Stimulated activated CD4-positive, alpha-beta T cell treated with anti-CD3 and anti-CD28 coated beads, Interleukin-15, amount 100 ng/mL, for 1 hour (primary cell): ENCODE measurements at places on chromosomes 12 and 14.

GRCh38 chr12:53674977-53675700, 744 bp downstream of the ATP5MC2 start:
- DNase-seq, result no peak

DNA sequence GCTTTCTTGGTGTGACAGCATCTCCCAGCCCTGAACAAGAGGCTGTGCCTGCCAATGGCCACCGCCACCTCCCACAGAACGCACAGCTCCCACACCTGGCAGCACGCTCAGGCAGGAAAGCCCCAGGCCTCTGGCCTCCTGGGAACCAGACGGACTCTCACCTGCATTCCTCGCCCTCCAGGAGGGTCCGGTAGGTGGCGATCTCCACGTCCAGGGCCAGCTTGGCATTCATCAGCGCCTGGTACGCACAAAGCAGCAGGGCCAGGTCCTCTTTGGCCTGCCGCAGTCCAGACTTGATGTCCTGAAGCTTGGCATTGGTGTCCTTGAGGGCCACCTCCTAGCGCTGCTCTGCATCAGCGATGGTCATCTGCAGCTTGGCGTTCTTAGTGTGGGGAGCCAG, 12.1 kb upstream of the KRT77 start:
- no peak for DNase-seq

DNA sequence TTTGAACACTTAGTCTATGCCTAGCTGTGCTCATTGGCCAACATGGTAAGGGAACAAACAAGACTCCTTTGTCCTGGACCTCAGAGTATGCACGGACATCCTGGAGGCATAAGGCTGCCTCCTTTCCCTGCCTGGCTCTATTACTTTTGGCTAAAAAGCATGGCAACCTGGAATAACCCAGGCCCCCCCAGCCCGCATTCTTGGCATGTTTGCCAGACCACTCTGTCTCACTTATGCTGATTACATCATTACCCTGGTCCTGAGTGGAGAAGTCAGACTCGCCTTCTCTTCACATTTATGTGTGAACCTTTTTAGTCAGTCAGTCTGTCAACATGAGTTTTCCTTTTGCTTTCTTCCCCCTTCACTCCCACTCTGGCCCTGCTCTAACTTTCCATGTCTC, 58.0 kb upstream of the ELK3 start:
- no peak for DNase-seq

GRCh38 chr12:28367993-28368392, 177.7 kb downstream of the CCDC91 start:
- no peak for DNase-seq

DNA sequence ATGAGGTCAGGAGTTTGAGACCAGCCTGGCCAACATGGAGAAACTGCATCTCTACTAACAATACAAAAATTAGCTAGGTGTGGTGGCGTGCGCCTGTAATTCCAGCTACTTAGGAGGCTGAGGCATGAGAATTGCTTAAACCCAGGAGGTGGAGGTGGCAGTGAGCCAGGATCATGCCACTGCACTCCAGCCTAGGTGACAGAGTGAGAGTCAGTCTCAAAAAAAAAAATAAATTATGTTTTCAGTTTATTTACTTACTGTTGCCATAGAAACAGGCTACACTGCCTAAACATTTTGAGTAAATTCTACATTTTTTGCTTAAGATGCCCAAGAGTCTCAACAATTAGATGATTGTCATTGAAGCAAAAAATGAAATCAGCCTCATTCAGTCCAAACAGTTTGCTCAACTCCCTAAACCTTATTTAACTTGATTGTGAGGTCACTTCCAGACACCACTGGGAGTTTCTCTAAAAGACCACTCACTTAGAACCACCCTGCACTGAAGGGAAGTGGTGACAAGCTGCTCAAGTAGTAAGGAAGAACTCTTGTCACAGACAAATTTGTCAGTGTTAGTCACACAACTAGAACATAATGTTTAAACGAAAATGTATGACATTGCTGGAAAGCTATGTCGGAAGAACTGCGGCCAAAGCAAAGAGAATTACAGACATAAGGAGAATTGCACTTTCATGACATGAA, 9.8 kb upstream of the GNPNAT1 start:
- DNase-seq, result no peak

- no peak for DNase-seq
Observed at GRCh38 chr14:44461811-44462210, 45.3 kb downstream of the FSCB start.

- no peak for DNase-seq
Observed at GRCh38 chr14:89476354-89476896, 59.4 kb upstream of the FOXN3 start.

- no peak for DNase-seq
Observed at GRCh38 chr12:118361092-118361404, 11.7 kb downstream of the TAOK3 start.
